Stimulated activated CD4-positive, alpha-beta T cell treated with anti-CD3 and anti-CD28 coated beads, Interleukin-15, amount 100 ng/mL, for 1 hour (primary cell): ENCODE measurements at places on chromosomes 13 and 19.

- DNase-seq, result no peak
Measured at GRCh38 chr13:113397608-113398425, 33.9 kb upstream of the GRTP1 start.

DNA sequence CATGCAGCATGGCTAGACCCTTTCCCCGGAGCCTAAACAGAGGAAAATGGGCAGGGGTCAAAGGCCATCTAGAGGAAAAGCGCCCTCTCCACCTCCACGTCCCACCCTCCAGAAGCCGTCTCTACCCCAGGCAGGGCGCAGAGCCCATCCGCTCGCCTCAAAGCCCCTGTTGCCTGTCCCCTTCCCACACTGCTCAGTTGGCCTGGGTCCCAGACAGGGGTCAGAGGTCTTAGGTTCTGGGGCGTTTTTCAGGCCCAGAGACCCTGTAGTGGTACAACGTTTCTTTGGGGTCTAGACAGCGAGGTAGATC, 285 bp downstream of the TMEM143 start:
- DNase-seq, result no peak

GRCh38 chr13:54742984-54743383, 1714.4 kb downstream of the OLFM4 start:
- DNase-seq, result no peak

DNA sequence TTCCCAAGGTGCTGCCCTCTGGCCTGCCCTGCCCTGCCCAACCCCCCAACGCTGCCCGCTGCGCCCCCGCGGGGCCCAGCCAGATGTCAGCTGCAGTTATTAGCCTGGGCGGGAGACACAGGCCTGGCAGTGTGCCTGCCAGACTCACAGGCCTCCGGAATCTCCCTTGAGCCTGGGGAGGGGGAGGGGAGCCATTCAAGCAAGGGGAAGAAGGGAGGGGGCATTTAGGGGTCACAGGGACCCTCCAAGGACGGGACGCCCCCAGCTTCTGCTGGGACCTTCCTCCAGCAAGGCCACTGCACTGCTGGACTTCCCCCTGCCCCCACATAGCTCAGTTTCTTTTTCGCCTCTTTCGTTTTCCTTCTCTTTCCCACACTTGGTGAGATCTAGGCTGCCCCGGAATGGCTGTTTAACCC, 2.6 kb upstream of the JUNB start:
- no peak for DNase-seq

- DNase-seq, result no peak
Measured at GRCh38 chr13:21395953-21396352, 63.1 kb downstream of the ZDHHC20 start.

- DNase-seq, result no peak
Measured at GRCh38 chr13:103961129-103961528, 894.9 kb upstream of the SLC10A2 start.

DNA sequence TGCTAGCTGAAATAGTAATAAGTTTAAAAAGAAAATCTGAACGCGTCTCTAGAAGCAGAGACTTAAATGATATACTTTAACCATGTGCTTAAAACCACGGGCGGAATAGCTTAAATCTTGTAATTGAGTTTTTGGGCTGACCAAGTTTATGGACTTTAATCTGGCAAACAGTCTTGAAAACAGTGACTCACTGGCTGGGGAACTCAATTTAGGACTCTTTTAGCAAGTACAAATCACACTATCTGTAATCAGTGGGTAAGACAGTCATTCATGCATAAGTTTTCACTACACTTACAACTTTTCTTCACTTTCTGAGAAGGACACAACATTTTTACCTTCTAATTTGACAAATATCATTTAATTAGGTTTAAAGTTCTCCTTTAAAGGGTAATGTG, 26.8 kb downstream of the ZNF627 start:
- DNase-seq, result no peak
